ENCODE measurements at places on chromosomes 2 and 18.
A peak's percentile ranks its signal among the peaks of the same experiment; 100 is the strongest.

- no peak for DNase-seq
Observed at GRCh38 chr2:216490061-216490460, 8.6 kb upstream of the RPL37A start.

DNA sequence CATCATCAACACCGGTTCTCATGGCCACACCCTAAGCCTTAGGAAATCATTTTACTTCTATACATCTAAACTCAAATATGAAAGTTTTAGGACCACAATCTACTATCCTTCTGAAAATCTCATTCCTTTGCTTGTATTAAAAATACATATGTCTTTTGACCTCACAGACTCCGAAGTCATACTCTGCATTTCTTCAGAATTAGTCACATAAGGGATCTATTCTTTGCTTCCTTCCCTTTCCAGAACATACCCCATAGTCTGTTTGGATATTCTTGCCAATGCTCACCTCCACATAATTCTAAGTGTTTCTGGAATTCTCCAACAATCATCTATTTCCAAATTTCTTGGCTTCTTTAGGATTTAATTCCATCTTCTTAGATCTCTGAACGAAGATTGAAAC lies 14.2 kb upstream of the DSG1 start:
- no peak for DNase-seq

GRCh38 chr2:112750560-112750843 lies 13.9 kb downstream of the CKAP2L start:
- DNase-seq = no peak

DNA sequence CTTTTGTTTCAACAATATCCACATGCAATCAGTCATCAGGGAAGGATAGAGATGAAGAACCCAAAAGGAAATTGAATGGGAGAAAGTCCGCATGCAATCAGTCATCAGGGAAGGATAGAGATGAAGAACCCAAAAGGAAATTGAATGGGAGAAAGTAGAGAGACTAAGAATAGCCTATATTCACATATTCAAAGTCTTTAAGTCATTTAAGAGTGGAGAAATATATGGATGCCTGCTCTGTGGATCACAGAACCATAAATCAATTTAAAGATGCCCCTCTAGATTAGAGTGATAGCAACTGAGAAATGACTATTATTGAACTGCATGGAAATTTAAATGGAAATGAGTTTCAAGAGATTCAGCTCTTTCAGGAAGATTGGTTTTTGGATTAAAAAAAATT lies 90.0 kb upstream of the LPIN2 start:
- no peak for DNase-seq

DNA sequence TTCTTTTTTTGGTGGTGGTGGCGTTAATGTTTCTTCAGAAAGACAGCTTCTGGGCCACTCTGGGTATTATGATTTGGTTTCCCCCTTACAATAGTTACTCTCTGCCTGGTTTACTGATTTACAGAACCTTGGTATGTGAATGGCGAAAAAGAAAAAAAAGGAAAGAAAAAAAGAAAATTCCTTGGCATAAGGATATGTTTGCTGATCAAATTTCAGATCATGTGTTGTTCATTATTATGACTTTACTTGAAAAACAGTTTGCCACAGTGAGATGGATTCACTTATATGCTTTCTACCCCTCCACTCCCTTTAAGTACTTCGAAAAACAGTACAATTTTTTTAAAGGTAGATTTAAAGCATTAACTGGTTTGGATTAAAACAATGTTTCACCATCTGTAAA lies 21.0 kb downstream of the BCL11A start:
- no peak for DNase-seq

DNA sequence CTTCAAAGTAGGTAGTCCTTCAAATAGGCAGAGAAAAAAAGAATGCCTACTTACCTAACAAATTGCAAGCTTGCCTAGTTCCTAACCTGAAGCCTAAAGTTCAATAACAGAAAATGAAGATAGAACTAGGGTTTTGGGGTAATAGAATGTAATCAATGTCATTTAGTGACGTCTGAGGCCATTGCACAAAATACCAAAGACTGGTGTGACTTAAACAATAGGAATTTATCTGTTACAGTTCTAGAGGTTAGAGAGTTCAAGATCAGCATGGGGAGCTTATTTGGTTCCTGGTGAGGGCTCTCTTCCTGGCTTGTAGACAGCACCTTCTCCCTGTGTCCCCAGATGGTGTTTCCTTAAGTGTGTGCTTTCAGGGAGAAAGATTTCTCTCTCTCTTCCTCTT lies 4.7 kb upstream of the NPC1 start:
- no peak for DNase-seq

- DNase-seq = no peak
Observed at GRCh38 chr18:34911661-34912384, 129.4 kb upstream of the MAPRE2 start.

DNA sequence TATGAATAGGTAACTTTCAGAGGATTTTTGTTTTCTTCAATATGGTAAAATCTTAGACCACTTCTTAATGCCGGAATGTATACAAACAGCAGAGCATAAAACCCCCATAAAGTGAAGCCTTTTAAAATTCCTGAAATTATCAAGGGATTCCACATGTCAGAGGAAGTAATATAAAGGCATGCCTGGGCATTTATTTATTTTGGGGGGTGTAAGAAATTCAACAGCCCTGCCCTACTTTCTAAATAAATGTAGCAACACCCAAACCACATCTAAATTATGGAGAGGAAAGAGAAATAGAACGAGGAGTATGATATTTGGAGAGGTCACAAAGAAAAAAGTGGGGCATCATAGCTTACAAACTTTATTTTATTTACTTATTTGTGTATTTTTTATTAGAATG lies 9.9 kb downstream of the CHST9 start:
- DNase-seq = no peak

- DNase-seq = no peak
Observed at GRCh38 chr2:236675051-236675450, 105.4 kb downstream of the ACKR3 start.

GRCh38 chr2:33485051-33485450 lies 8.6 kb downstream of the RASGRP3 start:
- no peak for DNase-seq

DNA sequence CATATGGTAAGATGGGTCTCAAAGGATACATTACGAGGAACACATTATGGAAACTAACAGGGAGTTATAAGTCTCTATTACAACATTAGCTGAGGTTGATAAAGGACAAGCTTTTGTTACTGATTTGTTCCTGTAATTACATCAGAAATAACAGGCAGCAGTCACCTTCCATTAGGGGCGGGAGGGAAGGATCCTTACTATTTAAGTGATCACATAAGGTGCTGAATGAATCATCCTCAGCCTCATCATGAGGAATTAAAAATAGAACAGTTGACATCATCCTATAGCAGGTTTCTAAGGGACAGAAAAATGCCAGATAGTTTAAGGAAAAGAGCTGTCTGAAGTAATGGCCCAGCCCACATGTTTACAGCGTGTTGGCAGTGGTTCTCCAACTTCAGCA lies 86.9 kb upstream of the MGAT5 start:
- DNase-seq = no peak

GRCh38 chr2:24972315-24972961 lies 683 bp upstream of the DNAJC27 start:
- DNase-seq = peak; percentile 51
